ENCODE measurements at places on chromosomes 16 and 17.

DNA sequence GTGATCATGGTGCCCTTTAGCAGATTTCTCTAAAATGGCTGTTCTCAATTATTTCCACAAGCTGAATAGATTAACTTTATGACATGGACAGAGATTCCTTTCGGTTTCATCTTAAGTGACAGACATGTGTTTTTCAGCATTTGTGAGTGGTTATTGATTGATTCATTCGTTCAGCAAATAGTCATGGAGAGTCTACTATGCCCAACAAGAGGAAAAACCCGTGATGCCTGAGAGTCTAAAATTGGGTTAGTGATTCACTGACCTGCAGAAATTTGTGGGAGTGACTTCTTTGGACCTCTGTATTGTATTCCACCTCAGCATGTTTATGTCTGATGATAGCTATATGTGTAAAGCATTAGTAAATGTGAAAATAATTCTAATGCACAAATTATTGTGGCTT is 28.0 kb upstream of the DUSP14 start:
- DNase-seq: no peak

GRCh38 chr17:1042486-1042885 is 45.6 kb downstream of the TIMM22 start:
- DNase-seq: no peak

DNA sequence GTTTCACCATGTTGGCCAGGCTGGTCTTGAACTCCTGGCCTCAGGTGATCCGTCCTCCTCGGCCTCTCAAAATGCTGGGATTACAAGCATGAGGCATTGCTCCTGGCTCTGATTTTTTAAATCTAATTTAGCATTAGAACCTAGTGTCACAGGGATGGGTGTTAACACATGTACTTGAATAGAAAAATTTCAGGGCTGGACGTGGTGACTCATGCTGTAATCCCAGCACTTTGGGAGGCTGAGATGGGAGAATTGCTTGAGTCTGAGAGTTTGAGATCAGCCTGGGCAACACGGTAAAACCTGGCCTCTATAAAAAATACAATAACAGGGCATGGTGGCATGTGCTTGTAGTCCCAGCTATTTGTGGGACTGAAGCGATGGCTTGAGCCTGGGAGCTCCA is 6.0 kb upstream of the RNF135 start:
- DNase-seq: no peak

- no peak for DNase-seq
Observed at GRCh38 chr16:11980136-11980844, 3.8 kb downstream of the SNX29 start.

DNA sequence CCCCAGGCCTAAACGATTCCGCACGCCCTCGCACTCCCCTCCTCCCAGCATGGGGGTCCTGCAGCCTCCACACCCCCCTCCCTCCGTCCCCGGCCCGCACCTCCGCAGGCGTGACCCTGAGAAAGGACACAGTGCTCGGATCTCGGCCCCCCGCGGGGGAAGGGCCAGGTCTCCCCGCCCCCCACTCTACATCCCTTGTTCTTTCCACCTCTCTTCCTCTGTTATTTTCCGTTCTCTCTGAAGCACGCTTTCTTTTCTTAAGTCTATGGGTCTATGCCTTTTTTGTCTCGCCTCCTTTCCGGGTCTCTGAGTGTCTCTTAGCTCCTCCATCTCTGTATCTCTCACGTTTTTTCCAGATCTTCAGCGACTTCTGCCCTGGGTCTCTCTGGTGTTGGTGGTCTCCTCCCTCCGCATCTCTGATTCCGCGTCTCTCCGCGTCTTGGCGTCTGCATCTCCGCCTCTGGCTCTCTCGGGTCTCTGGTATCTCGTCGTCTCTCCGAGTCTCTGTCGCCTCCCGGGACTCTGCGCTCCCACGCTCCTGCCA is 2.1 kb upstream of the HES7 start:
- no peak for DNase-seq

- DNase-seq: no peak
Observed at GRCh38 chr16:79412783-79413225, 187.7 kb downstream of the MAF start.

- peak; percentile 24 for DNase-seq
Observed at GRCh38 chr17:3012926-3013581, 50.4 kb downstream of the OR1D5 start.

GRCh38 chr17:77341069-77341541 is 200.3 kb downstream of the SEC14L1 start:
- no peak for DNase-seq
